NCI-H345 (cell line): ENCODE measurements at places on chromosomes 2 and 18.

- no peak for DNase-seq
Observed at GRCh38 chr2:227035711-227036367, 128.2 kb downstream of the COL4A4 start.

DNA sequence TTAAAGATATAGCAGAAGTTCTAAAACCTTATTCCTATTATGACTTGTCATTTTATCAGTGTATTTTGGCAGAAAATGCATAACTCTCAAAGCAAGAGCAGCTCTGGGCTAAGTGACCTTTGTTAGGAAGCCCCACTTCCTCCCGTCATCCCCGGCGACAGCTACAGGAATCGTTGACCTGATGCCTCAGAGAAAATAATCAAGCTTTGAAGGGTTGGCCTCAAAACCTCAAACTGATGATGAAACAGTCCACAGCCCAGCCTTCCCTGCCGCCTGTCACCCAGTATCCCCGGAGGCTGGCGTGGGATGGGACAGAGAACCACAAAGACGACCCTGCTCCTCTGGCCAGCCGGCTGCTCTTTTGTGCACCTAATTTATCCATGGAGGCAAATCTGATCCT is 65.3 kb downstream of the KCNF1 start:
- no peak for DNase-seq

GRCh38 chr2:159773886-159774285 is 24.1 kb downstream of the CD302 start:
- no peak for DNase-seq

DNA sequence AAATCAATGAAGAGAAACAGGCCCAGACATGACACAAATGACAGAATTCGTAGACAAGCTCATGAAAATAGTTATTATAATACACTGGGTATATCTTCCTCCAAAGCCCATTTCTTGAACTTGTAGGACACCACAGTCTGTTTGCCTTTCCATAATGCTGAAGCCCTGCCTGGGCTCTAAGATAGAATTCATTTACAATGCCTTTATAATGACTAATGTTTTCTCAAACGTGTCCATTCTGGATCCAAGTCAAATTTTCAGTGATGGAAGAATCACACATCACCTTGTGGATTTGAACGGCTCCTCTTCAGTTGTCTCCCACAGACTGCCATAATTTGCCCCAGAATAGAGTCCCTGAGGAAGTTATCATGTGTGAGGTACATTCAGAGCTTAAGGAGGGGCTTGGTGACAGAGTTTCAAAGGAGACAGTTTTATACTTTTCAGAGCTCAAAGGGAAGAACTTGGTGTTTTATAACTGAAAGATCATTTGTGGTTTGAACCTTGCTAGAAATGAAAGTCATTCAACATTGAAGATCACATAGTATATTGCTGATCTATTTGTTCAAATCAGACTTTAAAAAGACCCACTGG is 38.2 kb downstream of the CASP8 start:
- no peak for DNase-seq

DNA sequence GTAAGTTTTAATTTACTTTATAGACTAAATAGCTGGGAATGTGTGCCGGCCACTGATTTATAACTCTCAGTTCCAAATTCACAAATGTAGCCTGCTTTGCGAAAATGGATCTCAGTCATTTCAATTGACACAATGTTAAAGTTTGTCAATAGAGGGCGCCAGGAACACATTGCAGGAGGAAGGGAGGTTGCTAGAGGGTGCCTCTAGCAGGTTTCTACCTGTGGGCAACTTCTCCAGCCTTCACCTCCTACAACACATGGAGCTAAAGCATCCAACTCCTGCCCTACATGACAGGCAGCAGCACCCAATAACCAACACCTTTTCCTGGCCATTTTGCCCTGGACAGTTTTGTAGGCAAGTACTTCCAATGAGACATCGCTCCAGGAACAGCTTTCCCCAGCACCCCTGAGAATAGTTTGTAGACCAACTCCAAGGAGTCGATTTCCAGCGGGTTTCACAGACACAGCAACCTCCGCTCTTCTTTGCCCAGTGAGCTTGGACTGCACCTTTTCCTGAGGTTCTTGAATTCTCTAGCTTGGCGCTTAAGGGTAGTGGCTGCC is 784.8 kb upstream of the CDH2 start:
- peak; percentile 47 for DNase-seq
